DMS 273 treated with DMSO at 0.1 percent for 48 hours (cell line): ENCODE measurements at places on chromosomes 6 and 20.

DNA sequence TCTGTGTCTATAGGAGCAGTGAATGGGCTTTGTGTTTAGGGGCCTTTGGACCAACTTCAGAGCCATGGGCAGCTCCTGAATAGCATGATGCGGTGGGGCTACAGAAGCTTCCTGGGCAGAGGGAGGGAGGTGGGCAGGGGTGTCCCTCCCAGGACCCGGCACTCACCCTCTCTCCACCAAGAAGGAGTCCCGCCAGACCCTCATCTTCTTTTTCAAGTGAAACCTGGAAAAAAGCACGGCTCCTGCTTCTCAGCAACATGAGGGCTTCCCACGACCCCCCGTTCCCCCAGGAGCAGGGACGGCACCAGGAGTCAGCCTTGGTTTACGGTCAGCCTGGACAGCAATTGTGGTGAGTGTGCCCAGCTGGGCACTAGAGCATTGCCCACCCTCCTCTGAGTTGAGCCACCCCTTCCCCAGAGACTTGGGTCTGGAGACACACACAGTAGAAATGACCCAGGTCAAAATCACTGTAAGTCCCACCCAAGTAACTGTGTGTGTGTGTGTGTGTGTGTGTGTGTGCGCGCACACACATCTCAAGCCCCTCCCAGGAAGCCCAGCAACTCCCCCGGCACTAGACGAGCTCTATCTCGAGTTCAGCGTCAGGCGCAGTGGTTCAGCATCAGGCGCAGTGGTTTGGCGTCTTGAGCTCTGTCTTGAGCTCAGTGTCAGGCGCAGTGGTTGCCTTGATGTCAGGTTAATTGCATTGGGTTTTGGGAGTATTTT, 108.2 kb downstream of the SULF2 start:
- no peak for DNase-seq

- DNase-seq: no peak
Observed at GRCh38 chr6:151624900-151625536, 131.2 kb downstream of the CCDC170 start.

DNA sequence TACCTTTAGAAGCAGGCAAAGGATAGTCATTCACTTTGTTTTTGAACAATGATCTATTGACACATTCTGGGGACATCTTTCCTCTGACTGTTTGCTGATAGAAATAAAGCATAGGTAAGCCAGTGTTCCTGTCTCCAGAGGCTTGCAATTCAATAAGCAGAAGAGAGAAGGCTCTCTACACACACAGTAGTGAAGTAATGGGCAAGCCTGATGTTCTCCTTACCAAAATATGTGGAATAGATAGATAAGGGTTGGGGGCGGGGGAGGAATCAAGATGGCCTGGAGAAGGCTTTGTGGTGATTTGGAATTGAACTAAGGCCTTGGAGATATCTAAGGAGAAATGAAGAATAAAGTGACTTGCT, 27.3 kb downstream of the PAQR8 start:
- no peak for DNase-seq

GRCh38 chr6:95589826-95590570, 12.7 kb downstream of the MANEA start:
- no peak for DNase-seq

DNA sequence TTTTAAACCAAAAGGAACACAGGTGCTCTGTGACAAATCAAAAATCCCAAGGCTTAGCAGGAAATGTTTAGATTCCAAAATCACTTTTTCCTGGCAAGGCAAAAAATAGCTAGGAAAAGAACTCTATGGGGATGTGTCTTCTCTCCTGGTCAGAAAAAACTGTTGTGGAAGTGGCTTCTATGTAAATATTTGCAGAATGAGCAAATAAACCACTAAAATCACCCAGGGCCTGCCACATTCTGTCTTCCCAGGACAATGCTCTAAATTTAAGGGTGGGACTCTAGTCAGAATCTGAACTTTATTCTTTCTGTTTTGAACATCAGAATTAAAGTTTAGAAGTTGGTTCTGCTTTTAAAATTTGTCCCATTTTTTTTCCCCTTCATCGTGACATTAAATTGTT, 29.3 kb downstream of the GCM1 start:
- DNase-seq: no peak
